ENCODE measurements at places on chromosomes 2 and 18.

DNA sequence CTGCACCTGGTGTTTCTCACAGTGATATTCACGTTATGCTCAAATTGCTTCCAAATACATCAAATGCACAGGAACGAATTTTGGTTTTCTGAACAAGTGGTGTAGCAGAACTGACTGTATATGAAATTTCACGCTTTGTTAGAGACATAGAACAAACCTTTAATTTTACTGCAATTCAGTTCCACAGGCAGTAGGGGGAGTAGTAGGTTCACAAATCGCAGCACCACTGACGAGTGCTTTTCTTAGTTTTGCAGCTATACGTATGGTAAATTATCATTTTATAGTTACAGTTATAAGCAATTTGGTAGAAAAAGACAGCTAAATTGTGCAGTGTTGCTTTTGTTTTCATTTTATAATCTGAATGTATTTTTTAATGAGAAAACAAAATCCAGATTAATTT lies 113.3 kb downstream of the KIAA1328 start:
- DNase-seq: no peak

GRCh38 chr2:173238831-173239230 lies 115.8 kb upstream of the CDCA7 start:
- DNase-seq: no peak

DNA sequence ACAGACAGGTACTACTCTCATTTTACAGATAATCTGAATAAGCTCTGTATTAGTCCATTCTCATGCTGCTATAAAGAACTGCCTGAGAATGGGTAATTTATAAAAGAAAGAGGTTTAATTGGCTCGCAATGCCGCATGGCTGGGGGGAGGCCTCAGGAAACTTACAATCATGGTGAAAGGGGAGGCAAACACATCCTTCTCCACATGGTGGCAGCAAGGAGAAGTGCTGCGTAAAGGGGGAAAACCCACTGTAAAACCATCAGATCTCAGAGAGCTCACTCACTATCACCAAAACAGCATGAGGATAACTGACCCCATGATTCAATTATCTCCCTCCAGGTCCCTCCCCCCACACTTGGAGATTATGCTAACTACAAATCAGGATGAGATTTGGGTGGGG lies 254.4 kb downstream of the KCNE4 start:
- no peak for DNase-seq

GRCh38 chr2:120384486-120385354 lies 38.8 kb downstream of the INHBB start:
- no peak for DNase-seq

DNA sequence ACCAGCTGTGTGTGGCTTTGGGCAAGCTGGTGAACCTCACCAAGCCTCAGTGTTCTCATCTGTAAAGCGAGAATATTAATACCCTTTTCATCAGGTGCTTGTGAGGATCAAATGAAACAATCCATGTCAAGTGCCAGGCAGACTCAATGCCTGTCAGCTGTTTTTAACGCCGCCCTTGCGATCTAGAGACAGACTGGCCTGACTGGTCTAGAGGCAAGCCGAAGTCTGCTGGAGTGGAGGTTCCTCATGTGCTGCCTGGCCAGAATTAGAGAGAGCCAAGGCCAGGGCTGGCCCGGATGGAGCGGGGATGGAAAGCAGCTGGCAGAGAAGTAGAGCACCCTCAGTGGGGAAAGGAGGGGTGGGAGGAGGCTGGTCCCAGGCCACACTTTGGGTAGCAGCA lies 74.5 kb upstream of the B3GNT7 start:
- DNase-seq: no peak

DNA sequence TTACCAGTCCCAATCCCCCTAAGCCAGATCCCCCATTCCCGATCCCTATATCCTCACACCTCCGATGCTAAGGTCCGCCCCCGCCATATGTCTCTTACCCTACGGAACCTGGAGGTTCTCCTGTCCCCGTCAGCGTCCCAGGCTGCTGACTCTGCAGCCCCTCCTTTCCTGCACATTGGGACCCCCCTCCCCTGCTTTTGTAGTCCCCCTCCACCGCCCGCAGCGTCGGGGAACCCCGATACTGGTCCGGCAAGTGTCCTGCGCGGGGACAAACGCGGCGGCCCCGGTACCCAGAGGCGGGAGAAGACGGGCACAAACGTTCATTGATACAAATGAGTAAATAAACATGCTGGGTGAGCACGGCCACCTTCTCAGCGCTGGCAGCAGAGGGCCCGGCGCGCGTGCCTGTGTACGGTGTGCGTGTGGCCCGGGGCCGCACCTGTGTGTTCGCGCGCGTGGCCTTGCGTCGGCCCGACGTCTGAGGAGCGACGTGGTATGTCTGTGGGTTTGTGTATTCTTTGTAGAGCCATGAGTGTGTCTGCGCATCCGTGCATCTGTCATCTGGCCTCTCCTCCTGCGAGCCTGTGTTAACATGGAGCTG lies 2.0 kb upstream of the CYP26B1 start:
- no peak for DNase-seq

DNA sequence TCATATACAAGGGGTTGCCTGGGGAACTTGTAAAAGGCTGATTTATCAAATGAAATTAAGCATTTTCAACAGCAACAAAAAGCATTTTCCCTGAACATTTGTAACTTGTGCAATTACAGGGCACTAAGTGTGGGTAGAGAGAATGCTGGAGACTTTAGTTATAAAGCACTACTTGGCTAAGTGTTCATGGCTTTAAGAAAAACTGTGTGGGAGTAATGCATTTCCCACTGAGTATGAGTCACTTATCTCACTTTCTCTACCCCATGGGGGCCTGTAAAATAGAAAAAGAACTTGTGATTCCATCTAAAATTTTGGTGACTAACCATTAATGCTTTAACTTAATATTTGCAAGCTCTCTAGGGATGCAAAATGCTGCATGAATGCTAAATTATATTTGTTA lies 193.4 kb downstream of the CCDC102B start:
- DNase-seq: no peak

DNA sequence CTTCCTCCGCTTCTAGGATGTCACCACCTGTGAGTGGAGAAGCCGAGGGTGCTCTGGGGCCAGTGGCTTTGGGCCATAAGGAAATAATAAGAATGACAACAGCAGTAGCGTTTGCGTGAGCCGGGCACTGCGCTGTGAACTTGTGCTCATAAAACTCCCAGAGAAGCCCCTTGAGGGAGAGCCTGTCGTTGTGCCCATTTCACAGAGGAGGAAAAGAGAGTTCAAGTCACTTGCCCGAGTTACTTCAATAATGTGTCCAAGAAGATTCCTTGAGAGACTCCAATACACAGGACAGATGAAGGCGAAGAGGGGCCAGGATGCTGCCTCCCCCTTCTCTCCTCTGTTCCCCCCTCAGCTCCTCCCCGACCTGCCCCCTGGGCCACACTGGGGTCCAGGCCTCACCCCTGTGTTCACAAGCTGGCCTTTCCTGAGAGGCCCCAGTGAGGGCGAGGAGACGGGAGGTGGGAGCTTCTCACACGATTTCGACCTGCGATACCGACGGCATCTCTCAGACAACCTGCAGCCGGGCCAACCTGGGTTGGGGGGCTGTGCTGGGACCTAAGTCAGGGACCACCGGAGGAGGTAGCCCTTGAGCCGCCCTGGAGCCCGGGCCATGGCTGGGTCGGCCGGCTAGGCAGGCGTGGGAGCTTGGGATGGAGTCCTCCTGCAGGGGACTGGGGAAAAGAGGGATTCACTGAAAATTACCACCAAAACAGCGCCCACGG lies 53.5 kb upstream of the UBE2F start:
- no peak for DNase-seq

DNA sequence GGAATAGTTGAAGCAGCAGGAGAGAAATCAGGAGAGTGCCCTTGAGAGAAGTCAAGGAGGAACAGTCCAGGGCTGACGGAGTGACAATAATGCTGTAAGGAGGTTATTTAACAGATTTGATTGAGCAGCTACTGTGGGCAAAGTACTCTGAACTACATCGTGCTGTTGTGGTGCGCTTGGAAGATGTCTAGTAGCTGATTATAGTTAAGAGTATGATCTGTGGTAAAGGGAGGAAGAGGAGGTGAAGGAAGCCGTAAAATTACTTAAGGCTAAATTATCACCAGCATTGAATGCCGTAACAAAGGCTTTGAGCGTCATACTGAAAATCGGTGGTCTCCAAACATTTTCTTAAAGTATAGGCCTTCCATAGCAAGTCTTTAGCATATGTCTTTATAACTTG lies 4.5 kb downstream of the PCBP1 start:
- no peak for DNase-seq

DNA sequence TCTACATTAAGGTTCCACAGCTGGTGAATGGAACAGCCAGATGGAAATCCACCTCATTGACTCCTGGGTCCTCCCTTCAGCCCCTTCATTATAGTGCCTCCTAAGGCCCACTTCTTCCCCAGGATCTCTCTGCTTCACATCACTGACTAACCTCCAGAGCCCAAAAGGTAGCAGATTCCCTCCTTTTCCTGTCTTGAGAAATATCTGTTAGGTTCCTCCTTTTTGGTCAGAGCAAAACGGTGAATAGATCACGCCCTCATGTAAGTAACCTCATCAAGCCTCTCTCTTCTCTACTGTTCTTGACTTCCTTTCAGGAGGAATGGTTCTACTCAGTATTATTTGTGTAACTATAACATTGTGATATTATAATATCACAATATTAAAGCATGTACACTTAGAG lies 155.0 kb upstream of the SRD5A2 start:
- DNase-seq: no peak

DNA sequence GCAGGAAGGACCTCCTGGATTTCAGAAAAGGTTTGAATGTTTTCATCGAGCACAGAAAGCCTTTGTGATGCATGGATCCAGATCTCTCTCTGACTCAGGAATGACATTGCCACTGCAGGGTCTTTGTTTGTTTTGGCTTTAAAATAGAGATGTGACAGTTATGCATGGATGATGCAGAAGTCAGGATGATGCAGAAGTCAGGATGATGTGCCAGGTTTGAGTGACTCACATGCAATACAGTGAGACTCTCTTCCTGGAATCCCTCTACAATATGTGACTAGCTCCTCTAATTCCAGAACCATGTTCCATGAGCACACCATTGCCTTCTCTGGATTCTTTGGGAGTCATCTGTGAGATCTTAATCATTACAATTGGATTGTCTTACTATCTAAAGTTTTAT lies 177.9 kb upstream of the RAB6C start:
- DNase-seq: no peak

- DNase-seq: no peak
Observed at GRCh38 chr2:172226244-172227061, 123.8 kb upstream of the DLX2 start.

GRCh38 chr18:78720456-78721237 lies 259.0 kb upstream of the SALL3 start:
- DNase-seq: no peak

DNA sequence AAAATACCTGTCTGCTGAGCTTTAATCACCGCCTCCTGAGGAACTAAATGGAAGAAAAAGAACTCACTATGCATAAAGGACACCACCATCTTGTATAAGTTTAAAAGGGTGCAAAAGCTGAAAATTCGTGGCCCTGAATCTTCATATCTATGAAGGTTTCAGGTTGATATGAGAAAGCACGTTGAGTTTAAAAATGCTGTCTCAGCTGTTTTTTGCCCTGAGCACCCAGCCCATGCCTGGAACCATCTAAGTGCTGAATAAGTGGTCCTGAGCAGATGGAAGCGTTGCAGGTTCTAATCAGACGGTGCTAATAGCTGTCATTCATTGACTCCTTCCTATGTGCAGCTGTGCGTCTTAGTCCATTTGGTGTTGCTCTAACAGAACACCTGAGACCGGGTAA lies 467.4 kb downstream of the EIPR1 start:
- DNase-seq: no peak

DNA sequence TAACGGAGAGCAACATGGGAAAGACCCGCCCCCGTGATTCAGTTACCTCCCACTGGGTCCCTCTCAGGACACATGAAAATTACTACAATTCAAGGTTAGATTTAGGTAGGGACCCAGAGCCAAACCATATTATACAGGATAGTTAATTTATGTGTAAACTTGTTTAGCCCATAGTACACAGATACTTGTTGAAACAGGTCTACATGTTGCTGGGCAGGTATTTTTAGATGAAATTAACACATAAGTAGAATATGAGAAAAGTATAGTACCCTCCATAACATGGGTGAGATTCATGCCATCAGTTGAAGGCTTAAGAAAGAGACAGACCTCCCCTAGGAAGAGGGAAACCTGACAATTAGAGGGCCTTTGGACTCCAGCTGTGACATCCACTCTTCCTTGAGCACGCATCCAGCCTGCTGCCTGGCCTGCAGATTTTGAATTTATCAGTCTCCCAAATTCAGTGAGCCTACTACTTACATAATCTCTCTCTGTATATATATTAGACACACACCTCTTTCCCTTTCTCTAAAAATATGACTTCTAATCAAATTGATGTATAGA lies 463.5 kb upstream of the NETO1 start:
- DNase-seq: no peak

- no peak for DNase-seq
Observed at GRCh38 chr2:3631851-3632659, 25.9 kb upstream of the ALLC start.

DNA sequence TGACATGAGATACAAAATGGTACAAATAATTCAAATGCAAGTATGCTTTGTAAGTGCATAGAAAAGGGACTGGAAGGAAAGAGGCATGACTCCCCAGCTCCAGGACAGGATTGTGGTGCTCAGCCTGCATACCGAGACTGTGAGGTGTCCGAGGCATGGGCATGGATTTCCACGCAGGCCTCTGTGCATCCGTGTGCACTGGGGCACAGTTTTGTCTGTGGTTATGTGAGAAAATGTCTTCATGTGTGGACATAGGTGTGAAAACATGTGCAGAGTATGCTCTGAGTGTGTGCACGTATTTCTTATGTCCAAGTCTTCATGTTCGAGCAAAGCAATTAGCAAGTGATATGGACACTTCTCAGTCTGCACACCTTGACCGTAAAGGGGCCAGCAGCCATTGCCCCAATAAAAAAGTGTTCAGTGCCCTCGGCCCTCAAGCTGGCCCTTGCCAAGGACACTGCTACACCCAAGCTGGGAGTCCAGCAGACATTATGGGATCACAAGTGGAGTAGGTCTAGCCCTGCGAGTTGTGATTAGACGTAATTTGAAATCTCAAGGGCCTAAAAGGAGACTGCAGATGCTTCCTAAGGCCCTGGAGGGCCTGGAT lies 120.7 kb downstream of the CYP26B1 start:
- DNase-seq: no peak

DNA sequence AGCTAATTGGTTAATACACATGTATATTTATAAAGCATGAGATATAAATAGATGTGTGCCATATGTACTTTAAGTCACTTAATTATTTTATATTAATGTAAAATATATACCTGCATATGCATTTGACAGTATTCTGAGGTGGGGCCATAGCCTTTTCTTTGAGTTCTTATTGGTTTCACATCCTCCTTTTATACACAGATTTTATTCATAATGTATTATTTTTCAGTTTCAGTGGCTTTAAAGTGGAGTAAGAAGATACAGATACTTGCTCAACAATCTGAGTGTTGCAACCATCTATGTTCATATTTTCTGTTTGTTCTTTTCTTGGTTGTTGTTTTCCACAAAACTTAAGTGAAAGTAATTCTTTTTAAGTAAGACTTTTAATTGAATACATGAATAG lies 436.5 kb downstream of the RND3 start:
- no peak for DNase-seq

DNA sequence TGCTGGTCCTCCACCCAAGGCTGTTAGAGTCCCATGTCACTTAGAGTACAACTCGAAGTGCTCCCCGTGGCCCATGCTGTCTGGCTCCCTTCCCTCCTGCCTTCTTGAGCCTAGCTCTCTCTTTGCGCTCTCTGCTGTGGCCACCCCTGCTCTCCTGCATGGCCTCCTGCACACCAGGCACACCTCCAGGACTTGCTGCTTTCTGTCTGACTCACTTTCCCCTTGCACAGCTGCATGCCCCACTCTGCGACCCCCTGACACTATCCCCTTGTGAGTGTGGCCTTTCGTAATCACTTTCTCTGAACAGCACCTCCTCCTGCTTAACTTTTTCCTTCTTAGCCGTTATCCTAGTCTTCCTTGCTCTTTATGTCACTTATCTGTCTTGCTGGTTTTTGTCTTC lies 343.6 kb downstream of the TGIF1 start:
- no peak for DNase-seq
